ENCODE measurements at places on chromosomes 1 and 21.

DNA sequence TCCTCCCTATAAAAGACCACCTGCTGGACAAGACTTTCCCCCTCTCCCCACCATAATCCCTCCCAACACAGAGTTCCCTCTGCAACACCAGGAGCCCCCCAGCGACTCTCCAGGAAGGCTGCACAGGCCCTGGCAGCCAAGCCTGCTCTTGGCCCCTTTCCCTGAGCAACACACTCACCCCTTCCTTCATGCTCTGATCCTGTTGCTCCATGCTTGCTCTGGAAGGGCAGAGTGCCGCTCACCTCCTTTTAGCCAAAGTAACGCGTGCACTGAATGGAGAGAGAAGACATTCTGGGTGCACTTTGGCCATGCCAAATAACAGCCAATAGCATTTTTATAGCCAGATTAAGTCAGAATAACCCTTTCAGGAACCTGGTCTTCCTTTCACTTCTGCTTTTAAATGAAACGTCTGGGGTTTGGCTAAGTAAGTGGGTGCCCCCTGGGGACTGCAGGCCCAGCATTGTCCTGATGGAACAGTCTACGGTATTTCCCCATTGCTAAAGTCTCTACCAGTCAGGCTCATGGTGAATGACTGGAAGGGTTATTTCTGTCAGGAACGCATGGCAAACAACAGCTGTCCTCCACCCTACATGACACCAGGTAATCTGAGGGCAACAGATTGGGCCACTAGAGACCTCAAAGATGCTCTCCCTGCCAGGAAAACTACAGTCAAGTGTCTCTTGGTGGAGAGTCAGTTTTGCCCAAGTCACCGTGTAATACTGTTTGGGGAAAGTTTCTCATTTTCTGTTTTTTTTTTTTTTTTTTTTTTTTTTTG is at the start of gene SLC2A5:
Gene SLC2A5, minus strand, starts transcription at position 310 of the 775 bp plus-strand sequence. Its CDS starts 99 bp downstream, at position 211.
- DNase-seq: no peak

- DNase-seq: no peak
These were observed 1.9 kb upstream of the SAMSN1 start for GRCh38 chr21:14547834-14548513.

GRCh38 chr1:59404796-59405195 is 107.9 kb downstream of the FGGY start:
- DNase-seq: no peak

- DNase-seq: no peak
These were observed 805.8 kb upstream of the ADGRL2 start for GRCh38 chr1:80994934-80995333.

- DNase-seq: no peak
These were observed 462.2 kb upstream of the CXADR start for GRCh38 chr21:17050646-17051045.

Data from T-helper 22 cell (primary cell).